ENCODE measurements at places on chromosomes 5 and 9.

- no peak for DNase-seq
These were observed 165.4 kb downstream of the AUH start for GRCh38 chr9:91196103-91196950.

- no peak for DNase-seq
These were observed 21.1 kb upstream of the NOTCH1 start for GRCh38 chr9:136566901-136567300.

GRCh38 chr5:155416765-155417164 is 403.2 kb downstream of the KIF4B start:
- DNase-seq = no peak

GRCh38 chr5:1103505-1104326 is 8.1 kb downstream of the SLC12A7 start:
- DNase-seq = no peak

- no peak for DNase-seq
These were observed 833.3 kb downstream of the CDH9 start for GRCh38 chr5:26205121-26205520.

DNA sequence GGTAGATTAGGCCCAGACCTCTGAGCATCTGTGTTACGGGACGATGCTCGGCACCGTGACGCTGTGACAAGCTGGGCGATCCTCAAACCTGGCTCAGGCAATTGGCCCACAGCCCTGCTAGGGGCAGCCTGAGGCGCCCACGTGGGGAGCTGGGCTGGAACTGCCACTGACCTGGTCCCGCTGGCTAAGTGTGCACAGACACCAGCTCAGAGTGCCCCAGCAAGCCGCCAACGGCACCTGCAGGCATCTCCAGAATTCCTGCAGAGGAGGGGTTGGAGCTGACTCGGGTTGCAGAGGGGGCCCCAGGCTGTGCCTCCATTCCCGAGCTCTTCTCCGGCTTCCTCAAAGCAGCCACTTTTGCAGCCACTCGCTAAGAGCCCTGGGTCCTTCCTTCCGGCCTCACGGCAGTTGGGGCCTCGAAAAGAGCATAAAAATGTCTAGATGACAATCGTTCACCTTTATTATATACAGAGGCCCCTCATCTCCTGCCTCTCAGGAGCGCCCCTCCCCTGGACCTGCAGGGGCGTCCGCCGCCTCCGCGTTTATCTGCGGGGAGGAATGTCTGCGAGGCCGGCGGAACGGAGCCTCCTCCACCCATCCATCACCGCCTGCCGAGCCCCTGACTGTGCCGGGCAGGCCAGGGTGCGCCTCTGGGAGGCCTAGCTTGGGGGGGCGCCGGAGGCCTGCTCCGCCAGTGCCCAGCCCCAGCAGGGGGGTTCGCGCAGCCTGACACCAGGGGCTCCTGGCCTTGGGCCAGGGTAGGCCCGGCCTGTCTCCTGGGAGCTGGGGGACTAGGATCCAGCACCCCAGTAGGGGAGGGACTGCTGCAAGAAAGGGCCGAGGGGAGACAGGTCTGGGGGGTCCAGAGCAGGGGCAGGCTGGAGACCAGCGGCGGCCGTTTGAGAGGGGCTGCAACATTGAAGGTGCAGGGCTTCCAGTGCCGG is 144.9 kb downstream of the BARX1 start:
- DNase-seq = no peak

DNA sequence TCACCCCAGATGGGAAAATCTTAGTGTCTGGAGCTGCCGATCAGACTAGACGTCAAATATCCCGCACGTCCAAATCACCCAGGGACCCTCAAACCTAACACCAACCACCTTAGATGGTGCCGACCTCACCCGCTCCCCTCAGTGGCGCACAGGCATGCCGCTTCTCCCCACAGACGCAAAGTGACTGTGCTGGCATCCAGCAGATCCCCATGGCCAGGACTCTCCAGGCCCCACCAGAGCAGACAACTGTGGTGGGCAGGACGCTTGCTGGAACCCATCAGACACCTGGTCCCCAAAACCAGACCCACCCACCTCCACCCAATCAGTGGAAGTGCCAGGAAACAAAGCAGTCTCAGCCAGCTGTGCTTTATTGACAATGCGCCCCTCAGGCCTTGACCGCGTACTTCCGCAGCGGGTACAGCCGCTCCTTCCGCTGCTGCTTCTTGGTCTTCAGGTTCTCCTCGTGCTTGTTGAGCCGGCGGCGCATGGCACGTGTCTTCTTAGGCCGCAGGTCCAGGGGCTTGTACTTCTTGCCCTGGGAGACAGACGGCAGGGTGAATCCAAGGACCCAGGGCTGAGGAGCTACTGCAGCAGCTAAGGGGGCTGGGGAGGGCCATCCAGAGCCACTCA is 4.1 kb downstream of the RPL35 start:
- DNase-seq = no peak

- DNase-seq = no peak
These were observed 59.5 kb downstream of the RORB start for GRCh38 chr9:74556685-74557084.

GRCh38 chr9:966870-967269 is 9.6 kb upstream of the DMRT3 start:
- no peak for DNase-seq

DNA sequence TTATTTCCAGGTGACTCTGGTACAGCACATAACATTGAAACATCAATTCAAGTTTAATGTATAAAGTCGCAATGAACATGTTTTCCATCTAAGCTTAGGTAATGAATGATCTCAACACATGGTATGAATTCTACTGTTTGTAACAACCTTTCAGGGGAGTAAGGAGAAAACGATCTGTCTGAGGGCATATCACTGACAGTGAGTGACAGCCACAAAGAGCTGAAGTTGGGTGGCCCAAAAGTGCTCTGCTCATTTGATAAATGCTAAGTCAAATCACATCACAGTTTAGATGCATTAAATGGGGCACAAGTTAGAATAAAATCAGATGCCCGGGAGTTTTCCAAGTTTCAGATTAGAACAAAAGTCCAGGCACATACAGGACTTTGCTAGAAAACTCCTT is 1.2 kb downstream of the FANCC start:
- no peak for DNase-seq

- no peak for DNase-seq
These were observed 43.0 kb downstream of the PARP8 start for GRCh38 chr5:50709471-50709870.

GRCh38 chr9:91187965-91188344 is 173.8 kb downstream of the AUH start:
- no peak for DNase-seq

DNA sequence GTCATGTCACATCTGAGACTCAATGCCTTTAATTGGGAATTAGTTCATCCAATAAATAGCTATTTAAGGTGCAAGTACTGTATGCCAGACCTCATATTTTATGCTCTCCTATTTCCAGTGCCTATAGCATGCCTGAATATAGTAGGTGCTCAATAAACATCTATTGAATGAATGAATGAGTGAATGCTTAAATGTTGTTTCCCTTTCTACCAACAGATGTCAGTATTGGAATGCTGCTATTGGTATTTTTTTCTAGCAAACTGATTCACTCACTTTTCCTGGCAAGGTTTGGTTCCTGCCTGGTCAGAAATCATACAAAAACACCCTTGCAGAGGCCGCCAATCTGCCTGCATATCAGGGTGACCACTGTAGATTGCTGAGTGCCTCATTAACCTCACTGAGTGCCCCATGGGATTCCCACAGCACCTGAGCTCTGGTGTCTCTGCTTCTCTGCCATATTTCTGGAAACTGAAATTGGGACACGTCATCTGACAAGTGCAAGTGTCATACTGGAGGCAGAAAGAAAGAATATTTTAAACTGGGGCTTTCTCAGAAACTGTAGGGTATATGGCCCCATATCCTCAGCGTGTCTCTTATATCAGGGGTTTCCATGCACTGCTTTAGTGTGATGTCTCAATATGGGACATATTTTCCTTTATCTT is 359.7 kb downstream of the TRIM32 start:
- no peak for DNase-seq

- DNase-seq = no peak
These were observed 16.3 kb downstream of the UBQLN1 start for GRCh38 chr9:83691492-83691891.

GRCh38 chr5:41870627-41871048 is 413 bp upstream of the OXCT1 start:
- no peak for DNase-seq

- no peak for DNase-seq
These were observed 74.9 kb upstream of the VCAN start for GRCh38 chr5:83396662-83397061.

GRCh38 chr5:132020568-132021339 is 9.3 kb upstream of the ACSL6 start:
- no peak for DNase-seq

DNA sequence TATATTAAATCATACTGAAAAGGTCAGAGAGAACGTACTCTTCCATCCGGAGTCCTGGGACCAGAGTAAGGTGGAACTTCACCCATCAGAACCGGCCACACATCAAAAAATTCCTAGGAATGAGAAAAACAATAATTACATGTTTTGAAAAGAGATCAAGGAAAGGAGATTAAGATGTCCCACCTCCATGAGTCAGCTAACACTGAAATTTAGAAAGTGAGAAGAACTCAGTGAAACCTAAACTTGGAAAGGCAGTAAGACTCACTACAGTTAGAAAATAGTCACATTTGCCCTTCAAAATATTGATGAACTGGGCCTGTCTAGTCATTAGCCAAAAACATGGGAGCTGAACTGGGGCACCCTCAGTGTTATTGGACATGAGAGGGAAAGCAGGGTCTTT is 23.0 kb downstream of the PDE6A start:
- no peak for DNase-seq

DNA sequence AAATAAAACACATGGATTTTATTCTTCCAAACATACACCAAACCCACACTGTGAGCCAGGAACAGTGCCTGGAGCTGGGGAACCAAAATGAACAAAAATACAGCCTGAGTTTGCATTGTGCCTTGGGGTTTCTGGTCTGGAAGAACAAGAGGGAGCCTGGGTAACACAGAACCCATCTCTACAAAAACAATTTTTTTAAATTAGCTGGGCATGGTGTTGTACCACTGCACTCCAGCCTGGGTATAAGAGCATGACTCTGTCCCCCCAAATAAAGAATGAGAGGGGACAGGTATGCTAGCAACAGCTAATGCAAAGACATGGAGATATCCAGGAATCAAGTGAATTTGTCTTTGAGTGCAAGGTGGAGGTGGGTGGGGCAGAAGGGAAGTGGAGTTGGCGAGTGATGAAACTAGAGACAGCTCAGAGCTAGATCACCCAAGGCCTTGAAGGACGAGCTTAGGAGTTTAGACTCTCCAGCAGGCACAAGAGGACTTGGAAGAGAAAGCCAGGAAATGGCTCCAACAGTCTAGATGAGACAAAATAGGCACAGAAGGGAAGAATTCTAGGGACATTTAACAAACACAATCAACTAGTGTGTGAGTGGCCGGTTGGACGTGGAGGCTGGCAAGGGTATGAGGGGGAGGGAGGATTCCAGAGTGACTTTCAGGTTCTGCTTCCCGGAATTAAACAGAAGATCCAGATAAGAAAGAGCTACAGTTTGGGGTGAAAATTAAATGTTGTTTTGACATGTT is 47.4 kb downstream of the FNBP1 start:
- no peak for DNase-seq

DNA sequence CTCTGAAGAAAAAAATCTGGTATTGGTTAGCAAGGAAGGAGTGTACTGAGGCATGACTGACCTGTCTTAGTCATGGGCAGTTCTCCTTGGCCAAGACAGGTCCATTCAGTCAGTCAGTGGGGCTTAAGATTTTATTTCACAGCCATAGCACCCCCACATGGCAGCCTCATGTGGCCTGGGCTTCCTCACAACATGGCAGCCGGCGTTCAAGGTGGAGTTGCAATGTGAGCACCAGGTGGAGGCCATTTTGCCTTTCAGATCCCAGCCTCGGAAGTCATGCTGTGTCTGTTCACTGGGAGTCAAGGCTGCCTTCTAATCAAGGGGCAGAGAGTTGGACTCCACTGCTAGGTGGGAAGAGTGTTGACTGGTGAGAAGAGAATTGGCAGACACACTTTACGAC is 10.3 kb upstream of the CARD19 start:
- no peak for DNase-seq

DNA sequence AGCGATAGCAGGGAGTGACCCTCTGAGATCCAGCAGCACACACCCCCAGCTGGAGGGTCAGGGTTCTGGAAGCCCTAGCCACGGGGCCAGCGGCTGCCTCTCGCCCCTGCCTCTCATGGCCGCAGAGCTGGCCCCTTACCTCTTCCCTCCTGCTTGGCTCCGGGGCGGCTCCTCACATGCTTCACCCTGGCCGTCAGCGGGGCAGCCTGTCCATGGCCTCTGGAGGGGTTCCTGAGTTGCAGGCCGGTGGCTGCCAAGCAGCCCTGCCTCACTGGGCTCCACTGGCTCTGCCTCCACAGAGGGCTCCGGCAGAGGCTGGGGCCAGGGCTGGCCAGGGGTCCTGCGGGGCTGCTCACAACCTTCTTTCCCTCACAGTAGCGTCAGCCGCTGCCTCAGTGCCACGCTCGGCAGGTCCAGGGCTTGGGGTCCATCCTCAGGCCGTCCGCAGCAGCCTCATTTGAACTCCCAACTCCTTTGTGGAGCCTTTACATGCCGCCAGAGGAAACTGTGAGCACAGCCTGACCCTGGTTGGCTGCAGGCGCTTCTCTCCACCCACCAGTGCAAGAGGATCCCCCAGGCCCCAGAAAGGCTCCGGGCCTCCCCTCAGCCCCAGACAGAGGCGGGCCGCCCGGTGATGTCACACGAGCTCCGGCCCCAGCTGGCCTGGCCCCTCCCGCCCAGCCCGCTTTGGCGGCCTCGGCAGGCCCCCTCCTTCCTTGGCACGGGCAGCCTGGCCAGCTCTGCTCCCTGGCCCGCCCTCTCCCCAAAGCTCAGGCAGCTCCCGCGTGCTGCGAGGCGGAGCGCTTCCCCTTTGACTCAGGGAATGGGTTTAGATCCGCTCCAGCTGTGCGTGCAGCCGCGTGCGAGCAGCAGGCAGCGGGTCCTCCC is at the start of gene ANGPTL2:
Gene ANGPTL2, minus strand, starts transcription at position 460 of the 888 bp plus-strand sequence. CDS start 13,904 bp downstream, outside the sequence.
- no peak for DNase-seq

DNA sequence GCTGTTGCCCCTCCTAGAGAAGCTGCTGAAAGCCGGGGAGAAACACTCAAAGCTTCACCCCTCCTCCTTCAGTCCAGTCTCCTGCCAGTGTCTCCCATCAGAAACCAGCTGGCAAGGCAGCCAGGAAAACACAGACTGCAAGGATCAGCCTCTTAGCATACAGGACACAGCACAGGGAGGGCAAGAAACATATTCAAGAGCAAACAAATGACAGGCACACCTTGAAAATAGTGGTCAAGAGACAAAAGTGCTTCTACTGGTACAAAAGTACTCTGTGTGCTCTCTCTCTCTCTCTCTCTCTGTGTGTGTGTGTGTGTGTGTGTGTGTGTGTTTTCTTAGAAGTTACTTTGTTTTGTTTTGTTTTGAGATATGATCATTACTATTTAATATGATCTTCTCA is 227.2 kb downstream of the RAB3C start:
- no peak for DNase-seq

Data from activated naive CD4-positive, alpha-beta T cell (primary cell).